ENCODE measurements at places on chromosomes 4 and X.

DNA sequence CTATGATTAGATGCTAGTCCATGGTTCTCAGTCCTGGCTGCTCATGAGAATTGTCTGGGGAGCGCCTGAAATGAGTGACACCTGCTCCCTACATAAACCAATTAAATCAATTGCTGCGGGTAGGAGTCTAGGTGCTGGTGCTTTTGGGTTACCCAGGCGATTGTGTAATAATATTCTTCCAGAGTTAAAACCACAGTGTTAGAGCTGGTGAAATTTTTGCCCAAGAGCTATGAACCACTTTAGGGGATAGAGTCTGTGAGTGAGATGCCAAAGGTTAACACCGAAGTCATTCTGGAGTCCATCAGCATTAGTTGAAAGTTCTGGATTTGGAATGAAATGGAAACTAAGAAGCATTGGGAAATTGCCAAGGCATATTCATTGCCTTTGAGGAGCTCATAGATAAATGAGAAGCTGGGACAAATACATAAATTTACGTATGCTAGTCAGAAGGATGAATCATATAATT, 15.3 kb downstream of the PDK3 start:
- no peak for DNase-seq

- DNase-seq, result no peak
These were observed 38.5 kb upstream of the C1GALT1C1 start for GRCh38 chrX:120668357-120668756.

DNA sequence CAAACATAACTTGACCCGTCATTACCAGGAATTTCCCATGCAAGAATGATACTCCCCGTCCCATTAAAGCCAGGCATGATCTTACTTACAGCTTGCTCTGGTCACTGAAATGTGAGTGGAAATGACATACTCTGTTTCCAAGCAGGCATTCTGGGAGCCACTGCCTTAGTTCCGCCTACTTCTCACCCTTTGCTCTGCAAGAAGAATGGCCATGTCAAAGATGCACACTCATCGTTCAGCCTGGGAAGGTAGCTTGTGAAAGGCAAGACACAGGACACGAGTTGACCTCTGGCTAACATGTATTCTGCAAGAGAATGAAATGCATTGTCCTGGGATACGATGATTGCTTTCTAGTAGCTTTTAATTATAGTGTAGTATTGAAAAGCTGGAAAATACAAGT, 1144.4 kb downstream of the NLGN4X start:
- DNase-seq, result no peak

GRCh38 chr4:80312124-80312523, 23.4 kb upstream of the CFAP299 start:
- DNase-seq, result no peak

GRCh38 chr4:43423276-43423675, 530.8 kb downstream of the GRXCR1 start:
- DNase-seq, result no peak

DNA sequence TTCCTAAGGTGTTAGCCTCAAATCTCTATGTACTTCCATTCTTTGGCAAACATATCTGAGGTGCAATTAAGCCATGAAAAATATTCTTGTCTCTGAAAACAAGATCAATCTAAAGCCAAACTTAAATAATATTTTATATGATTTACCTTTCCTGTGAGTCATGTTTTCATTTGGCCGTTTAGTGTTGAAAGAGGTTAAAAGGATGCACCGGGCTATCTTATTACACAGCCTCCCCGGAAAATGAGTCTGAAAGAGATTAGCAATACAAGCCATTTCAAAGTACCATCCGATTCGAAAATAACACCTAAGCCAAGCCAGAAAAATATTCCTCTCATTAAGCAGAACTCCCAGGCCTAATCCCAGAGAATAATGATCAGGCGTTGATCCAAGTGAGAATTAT, 161.5 kb upstream of the EPHA5 start:
- DNase-seq, result no peak

DNA sequence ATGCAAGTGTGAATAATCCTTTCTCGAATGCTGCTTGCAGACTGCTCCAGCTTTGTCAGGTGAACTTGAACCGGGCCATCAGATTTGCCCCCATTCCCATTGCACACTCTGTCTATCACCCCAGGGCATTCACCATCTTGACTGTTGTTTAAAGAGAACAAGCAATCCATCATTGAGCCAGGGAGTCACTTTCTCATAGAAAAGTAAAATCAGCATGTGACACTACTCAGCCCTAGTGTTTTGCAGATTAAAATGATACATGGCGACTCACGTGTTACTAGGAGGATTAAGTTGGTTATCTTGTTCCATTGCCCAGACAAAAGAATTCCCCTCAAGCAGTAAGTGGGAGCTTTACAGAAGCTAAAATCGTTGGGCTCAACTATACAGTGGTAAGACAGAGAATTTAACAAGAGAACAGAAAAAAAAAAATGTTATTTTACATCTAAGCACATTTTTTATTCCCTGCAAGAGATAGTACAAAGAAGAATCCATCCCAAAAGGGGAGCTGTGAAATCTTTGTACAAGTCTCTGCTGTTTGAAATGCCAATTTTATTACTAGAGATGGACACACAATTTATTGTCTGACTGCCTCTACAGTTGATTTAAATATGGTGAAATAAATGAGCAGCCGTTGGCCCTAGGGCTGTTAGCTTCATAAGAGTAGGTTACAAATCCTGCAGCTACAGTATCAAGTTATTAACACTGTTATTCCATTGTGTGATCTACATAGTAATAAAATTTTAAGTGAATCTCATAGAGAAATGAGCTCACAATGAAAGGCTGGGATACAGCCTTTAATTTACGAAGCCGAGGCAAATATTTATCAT, 67.5 kb downstream of the NEUROG2 start:
- no peak for DNase-seq

DNA sequence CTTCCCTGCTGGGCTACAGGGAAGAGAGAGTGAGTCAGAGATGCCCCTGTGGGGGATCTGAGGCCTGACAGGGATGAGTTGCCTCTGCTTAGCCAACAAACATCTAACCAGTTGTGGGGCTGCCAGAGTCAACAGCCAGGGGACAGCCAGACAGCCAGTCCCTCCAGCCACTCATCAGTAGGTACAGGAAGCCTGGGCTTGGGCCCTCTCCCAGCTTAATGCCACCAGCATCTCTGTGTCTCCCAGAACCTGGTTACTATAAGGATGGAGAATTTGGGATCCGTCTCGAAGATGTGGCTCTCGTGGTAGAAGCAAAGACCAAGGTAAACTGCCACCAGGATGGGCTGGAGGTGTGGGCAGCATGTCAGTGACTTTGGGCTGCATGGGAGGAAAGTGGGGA, 17.3 kb upstream of the SASH3 start:
- DNase-seq, result no peak

- peak; percentile 1 for DNase-seq
These were observed 715.8 kb downstream of the CCSER1 start for GRCh38 chr4:90842960-90843359.

All from GM18507 (cell line).